GM23338 (cell line): ENCODE measurements at places on chromosomes 5 and 9. TPM values are rescaled to one million over a fixed set of nuclear protein-coding genes. Genes with fewer than 3 reads are reported as not detected.
A peak's percentile ranks its signal among the peaks of the same experiment; 100 is the strongest.

GRCh38 chr9:35318741-35319140, 156.9 kb downstream of the UNC13B start:
- H3K36me3 ChIP-seq = no peaks in the 10 kb centered on the region
- H3K4me3 ChIP-seq = no peak overlapping the region
- H3K4me1 ChIP-seq = no peaks in the 10 kb centered on the region
- H3K27me3 ChIP-seq = no peaks in the 10 kb centered on the region
- H3K27ac ChIP-seq = no peak overlapping the region

GRCh38 chr5:173880306-173880985, 7.7 kb upstream of the CPEB4 start:
- no peak overlapping the region for H3K27ac ChIP-seq
- DNase-seq = no peak
- no peaks in the 10 kb centered on the region; the same call in 1 of the 2 replicates for H3K36me3 ChIP-seq
- no peaks in the 10 kb centered on the region for H3K4me1 ChIP-seq

DNA sequence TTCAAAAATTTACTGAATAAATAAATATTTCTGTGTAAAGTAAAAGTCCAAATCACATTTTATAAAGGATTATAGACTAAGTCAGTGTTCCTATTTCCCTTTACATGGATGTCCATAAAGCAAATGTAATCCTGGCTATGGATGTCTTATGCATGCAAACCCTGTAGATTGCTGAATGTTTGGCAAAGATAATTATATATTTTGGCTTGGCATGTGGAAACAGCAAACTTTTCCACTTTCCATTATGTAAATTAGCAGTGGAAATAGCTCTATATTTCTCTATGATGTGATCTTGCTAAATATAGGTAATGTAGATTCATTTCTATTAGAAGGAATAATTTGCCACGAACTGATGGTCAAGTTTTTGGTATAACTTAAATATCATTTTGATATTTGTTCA, 66.5 kb downstream of the CWC27 start:
- H3K27me3 ChIP-seq = no peaks in the 10 kb centered on the region

GRCh38 chr5:128825826-128826225, 139.5 kb upstream of the SLC27A6 start:
- H3K36me3 ChIP-seq = no peaks in the 10 kb centered on the region
- DNase-seq = no peak
- no peaks in the 10 kb centered on the region for H3K27me3 ChIP-seq
- H3K4me1 ChIP-seq = peaks cover 8% of the 10 kb centered on the region; the same call in 1 of the 2 replicates
- H3K27ac ChIP-seq = no peak overlapping the region

GRCh38 chr9:121568343-121569265, 69.0 kb upstream of the GGTA1 start:
- DNase-seq = no peak
- H3K4me1 ChIP-seq = no peaks in the 10 kb centered on the region; the same call in 1 of the 2 replicates
- H3K27ac ChIP-seq = no peak overlapping the region

GRCh38 chr5:57592236-57592635, 109.6 kb upstream of the ACTBL2 start:
- DNase-seq = no peak
- H3K27ac ChIP-seq = no peak overlapping the region
- H3K4me3 ChIP-seq = no peak overlapping the region
- H3K36me3 ChIP-seq = no peaks in the 10 kb centered on the region
- H3K27me3 ChIP-seq = no peaks in the 10 kb centered on the region
- no peaks in the 10 kb centered on the region for H3K4me1 ChIP-seq

DNA sequence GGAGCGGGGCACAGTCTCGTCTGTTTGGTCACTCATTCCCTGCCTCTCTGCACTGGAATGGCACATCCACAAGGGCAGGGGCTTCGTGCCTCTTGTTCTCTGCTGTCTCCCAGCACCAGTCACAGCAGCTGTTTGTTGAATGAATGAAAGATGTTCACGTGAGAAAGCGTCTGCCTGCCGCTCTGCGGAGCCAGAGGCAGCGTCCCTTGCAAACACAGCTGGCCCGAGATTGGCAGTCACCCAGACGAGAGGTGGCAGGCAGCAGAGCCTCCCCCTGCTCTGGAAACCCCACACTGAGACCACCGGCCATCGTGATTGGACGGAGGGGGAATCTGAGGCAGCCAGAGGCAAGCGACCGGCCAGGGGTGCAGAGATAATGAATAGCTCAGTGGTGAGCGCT, 6.0 kb upstream of the FAM163B start:
- no peaks in the 10 kb centered on the region for H3K4me1 ChIP-seq
- H3K27ac ChIP-seq = no peak overlapping the region
- no peak overlapping the region for H3K4me3 ChIP-seq
- H3K27me3 ChIP-seq = no peaks in the 10 kb centered on the region
- no peak for DNase-seq

GRCh38 chr5:14452685-14453454, 128.7 kb upstream of the OTULINL start:
- peaks cover 17% of the 10 kb centered on the region for H3K4me1 ChIP-seq
- H3K27ac ChIP-seq = peak overlapping the region; percentile 28; the same call in 1 of the 2 replicates
- H3K27me3 ChIP-seq = no peaks in the 10 kb centered on the region
- no peak for DNase-seq
- peaks cover 2% of the 10 kb centered on the region for H3K36me3 ChIP-seq

- no peak for DNase-seq
- H3K36me3 ChIP-seq = no peaks in the 10 kb centered on the region
- H3K27ac ChIP-seq = no peak overlapping the region
- no peaks in the 10 kb centered on the region for H3K27me3 ChIP-seq
- H3K4me1 ChIP-seq = peaks cover 11% of the 10 kb centered on the region; the same call in 1 of the 2 replicates
Measured at GRCh38 chr9:80382211-80382891, 810.6 kb downstream of the TLE4 start.

- no peak overlapping the region for H3K4me3 ChIP-seq
- H3K27ac ChIP-seq = no peak overlapping the region
- H3K4me1 ChIP-seq = peaks cover 43% of the 10 kb centered on the region
Measured at GRCh38 chr9:3367185-3367584, 158.6 kb downstream of the RFX3 start.

- H3K4me1 ChIP-seq = no peaks in the 10 kb centered on the region
- DNase-seq = no peak
- no peak overlapping the region for H3K27ac ChIP-seq
- no peaks in the 10 kb centered on the region for H3K27me3 ChIP-seq
- H3K36me3 ChIP-seq = no peaks in the 10 kb centered on the region
Measured at GRCh38 chr9:72540348-72540873, 19.0 kb downstream of the TMC1 start.

DNA sequence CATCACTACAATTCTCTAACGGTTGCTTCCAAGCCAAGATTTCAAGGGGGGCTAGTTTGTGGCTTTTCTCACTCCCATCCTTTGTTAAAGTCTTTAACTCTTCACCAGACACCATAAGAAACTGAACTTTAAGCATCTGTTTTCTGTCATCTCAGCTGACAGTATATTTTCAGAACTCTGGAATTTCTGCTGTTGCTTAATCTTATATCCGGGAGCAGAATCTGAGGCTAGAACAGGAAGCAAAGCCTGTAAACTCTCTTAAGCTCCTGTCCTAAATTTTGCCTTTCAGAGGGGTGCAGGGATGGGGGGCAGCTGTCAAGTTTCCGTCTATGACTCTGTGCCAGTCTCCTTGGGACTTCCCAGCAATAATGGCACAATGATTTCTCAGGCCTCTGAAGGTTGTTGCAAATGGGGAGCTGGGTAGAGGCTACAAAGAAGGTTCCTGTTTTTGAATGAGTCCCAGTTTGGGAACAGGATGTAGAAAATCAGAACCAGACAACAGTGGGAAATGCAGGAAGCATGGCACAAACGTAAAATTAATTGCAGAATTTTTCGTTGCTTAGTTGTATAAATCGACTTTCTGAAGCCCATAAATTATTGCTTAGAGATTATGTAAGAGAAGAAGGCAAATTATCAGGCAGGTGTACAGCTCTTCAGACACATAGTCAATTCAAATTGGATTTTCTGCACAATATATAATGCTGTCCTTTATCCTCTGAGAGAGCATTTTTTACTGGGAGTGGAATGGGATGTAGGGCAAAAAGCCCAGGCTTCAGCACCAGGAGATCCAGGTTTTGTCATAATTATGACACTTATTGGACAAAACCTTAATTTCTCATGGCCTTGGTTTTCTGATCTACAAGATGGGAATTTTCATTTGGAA, 430.9 kb downstream of the DMAC1 start:
- no peak overlapping the region for H3K4me3 ChIP-seq
- no peak overlapping the region for H3K27ac ChIP-seq
- H3K36me3 ChIP-seq = no peaks in the 10 kb centered on the region
- H3K27me3 ChIP-seq = no peaks in the 10 kb centered on the region
- no peaks in the 10 kb centered on the region for H3K4me1 ChIP-seq

GRCh38 chr9:17003576-17004240, 131.1 kb upstream of the CNTLN start:
- H3K27me3 ChIP-seq = no peaks in the 10 kb centered on the region
- H3K4me3 ChIP-seq = no peak overlapping the region
- peak overlapping the region; percentile 9; the same call in 1 of the 2 replicates for H3K27ac ChIP-seq

DNA sequence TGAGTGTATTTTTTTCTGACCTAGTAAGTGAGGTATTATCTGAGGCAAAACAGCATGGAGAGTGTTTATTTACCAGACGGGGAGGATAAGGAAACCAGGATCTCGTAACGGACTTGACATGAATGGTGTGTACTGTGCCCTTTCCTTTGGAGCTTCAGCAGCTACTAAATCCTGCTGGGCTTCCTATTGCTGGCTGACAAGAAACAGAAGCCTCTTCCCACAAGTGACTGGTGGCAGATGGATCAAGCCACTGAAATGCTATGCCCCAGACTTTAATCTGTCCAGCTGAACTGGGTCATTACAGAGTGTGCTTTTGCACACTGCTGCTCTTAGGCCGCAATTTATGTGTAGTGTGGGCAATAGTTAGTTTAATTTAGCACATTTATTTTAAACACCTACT, 162.7 kb upstream of the MRPS30 start:
- H3K4me3 ChIP-seq = no peak overlapping the region
- no peaks in the 10 kb centered on the region for H3K27me3 ChIP-seq
- no peak for DNase-seq
- no peak overlapping the region for H3K27ac ChIP-seq
- H3K36me3 ChIP-seq = no peaks in the 10 kb centered on the region

GRCh38 chr5:64518793-64519192, 13.0 kb downstream of the RGS7BP start:
- H3K27ac ChIP-seq = no peak overlapping the region
- no peak overlapping the region for H3K4me3 ChIP-seq
- H3K27me3 ChIP-seq = no peaks in the 10 kb centered on the region
- H3K4me1 ChIP-seq = no peaks in the 10 kb centered on the region

DNA sequence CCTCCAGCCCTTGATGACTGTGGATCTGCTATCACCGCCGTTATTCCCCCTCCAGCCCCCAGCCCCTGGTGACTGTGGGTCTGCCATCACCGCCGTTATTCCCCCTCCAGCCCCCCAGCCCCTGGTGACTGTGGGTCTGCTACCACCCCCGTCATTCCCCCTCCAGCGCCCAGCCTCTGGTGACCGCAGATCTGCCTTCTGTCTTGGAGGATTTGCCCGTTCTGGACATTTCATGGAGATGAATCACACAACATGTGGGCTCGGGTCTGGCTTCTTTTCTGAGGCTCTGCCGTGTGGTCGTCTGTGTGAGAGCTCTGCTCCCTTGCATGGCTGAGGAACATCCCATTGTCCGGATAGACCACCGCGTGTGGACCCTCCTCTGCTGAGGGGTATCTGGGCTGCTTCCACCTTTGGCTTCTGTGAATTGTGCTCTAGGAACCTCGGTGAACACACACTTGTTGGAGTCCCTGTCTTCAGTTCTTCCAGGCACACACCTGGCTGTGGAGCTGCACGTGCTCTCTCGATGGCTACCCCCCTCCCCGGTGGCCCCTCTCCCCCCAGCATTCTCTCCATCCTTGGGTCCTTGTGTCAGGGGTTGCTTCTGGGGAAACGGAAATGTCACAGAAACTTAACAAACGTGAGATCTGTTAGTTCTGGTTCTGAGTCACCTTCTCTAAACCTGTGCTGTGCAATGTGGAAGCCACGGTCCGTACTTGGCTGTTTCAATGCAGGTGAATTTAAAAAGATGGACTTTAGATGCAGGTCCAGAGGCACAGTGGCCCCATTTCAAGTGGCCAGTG, 105.3 kb upstream of the COL5A1 start:
- no peaks in the 10 kb centered on the region for H3K27me3 ChIP-seq
- H3K4me1 ChIP-seq = no peaks in the 10 kb centered on the region
- no peaks in the 10 kb centered on the region for H3K36me3 ChIP-seq
- H3K4me3 ChIP-seq = no peak overlapping the region
- DNase-seq = no peak

- H3K4me1 ChIP-seq = peaks cover 9% of the 10 kb centered on the region
- peak overlapping the region; percentile 20; the same call in 1 of the 2 replicates for H3K4me3 ChIP-seq
- peak; percentile 79 for DNase-seq
- no peaks in the 10 kb centered on the region for H3K27me3 ChIP-seq
Measured at GRCh38 chr9:91817493-91818224, 132.4 kb downstream of the ROR2 start.

DNA sequence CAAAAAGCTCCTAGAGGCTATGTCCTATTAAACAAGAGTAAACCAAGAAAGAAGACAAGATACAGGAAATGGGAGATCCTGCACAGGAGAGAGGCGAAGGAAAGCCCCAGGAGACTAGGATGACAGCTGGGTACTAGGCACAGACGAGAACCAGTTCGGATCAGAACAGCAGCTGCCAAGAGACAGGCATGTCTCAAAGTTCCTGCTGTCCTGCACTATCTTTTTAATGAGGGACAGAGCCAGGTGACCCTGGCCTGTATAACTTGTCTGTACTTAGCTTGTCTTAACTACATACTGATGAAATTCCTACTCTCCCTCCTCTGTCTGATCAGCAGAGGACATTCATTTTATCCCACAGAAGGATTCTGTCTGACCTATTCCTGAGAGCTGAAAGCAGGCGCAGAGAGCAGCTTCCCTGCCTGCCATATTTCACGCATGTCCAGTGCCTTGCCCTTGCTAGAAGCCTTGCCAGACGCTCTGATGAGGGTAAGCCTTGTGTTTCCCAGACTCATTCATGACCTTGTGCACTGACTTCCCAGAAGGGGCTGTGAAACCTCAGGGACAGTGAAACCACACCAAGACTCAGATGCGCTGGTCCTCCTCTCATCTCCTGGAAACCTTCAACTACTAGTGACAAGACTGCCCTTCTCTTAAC, 24.7 kb downstream of the TSC1 start:
- DNase-seq = no peak
- H3K27ac ChIP-seq = no peak overlapping the region
- peaks cover 37% of the 10 kb centered on the region for H3K36me3 ChIP-seq
- H3K4me1 ChIP-seq = no peaks in the 10 kb centered on the region
- H3K4me3 ChIP-seq = no peak overlapping the region

Gene FCN2
- not detected in 2 replicates for total RNA-seq

Gene SLC35D2
- total RNA-seq = 11.6 and 14.4 TPM in 2 replicates

Gene GRXCR2
- not detected in 2 replicates for total RNA-seq

Gene GLIPR2
- 4.4 and 5.1 TPM in 2 replicates for total RNA-seq

Gene PCBD2
- total RNA-seq = 8.3 and 8.7 TPM in 2 replicates

Gene EFNA5
- total RNA-seq = 7.5 and 18.1 TPM in 2 replicates

Gene KIF12
- total RNA-seq = 0.58 and 4.3 TPM in 2 replicates
